ENCODE measurements at places on chromosomes 11 and 22.

DNA sequence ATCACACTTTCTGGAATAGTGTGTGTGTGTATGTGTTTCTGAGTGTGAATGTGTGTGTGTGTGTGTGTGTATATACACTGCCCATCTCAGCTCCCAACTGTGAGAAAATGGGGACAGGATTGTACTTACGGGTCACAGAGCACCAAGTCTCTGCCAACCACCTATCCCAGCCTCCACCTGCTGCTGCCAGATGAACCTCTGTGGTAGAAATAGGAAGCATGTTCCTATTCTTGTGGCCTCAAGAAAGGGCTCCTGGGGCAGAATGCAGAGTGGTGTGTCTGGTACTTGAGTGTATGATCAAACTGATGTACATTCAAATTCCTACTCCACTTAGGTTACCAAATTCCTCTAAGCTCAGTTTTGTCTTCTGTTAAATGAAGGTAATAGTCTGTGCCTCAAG, 14.6 kb downstream of the UBASH3B start:
- no peak for DNase-seq

DNA sequence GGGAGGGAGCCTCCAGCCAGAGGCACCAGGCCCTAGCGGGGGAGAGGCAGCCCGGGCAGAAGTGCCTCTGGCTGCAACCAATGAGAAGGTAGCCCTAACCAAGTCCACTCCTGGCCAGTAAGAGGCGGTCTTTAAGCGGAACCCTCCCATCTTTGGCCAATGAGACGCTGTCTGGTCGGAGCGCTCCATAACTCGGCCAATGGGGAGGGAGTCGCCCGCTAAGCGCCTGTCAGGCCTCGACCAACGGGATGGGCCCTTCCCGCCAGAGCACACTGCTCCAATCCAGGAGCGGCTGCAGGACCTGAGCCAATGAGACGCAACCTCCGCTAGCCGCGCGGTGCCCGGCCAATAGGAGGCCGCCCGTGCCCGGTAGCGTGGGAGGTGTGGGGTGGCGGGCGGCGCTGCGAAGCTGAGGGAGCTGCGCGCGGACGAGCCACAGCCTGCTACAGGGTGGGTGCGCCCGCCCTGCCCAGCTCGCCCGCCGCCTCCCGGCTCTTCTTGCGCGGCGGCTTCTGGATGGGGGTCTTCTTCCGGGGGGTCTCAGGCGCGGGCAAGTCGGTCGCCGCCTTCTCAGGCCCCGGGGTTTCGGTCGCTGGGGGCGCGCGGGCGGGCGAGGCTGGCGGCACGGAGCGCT, 12.6 kb downstream of the SCARF2 start:
- no peak for DNase-seq

DNA sequence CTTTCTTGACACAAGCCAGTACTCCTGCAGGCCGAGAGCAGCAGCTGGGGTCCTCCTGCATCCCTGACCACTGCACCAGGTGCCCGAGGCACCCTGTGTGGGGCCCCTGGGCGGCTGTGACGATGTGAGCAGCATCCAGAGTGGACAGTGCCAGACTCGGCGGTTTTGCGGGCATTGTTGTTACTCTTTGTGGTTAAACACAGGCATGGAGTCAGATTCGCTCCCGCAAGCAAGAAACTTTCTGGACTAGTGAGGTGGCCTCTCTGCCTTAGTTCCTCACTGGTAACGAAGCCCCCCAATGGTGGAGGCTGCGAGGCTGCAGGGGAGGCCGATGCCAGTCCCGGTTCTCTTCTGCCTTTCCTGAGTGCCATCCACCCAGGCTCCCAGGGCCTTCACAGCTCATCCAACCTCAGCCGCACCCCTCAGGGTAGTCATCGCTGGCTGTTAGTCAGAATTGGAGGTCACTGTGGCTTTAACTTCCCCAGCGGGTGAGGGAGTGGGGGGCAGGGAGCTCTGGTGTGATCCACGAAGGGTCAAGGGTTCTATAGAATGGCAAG, 3.7 kb upstream of the CLDN5 start:
- DNase-seq = no peak

DNA sequence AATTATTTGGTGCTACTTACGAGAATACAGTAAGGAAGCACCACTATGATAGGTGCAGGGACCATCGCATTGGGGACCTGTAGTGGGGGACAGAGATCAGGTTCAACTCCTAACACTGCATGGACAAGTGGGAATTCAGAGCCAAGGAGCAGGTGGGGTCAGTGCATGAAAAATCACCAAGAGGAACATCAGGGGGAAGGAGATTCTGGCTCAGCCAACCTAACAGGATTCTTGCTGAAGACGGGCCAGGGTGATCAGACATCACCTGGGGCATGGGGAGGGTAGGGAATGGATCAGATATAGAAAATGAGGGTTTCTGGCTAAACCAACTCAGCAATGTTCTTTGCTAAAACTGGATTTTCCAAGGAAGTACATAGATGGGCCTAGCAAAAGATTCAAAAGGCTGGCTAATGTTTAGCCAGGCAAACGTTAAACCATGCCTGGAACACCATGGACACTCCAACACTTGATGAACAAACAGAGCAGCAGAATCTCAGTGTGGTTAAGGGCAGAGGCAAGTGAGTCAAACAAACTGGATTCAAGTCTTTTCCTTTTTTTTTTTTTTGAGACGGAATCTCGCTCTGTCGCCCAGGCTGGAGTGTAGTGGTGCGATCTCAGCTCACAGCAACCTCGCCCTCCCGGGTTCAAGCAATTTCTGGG, 70.0 kb downstream of the MICAL3 start:
- no peak for DNase-seq

DNA sequence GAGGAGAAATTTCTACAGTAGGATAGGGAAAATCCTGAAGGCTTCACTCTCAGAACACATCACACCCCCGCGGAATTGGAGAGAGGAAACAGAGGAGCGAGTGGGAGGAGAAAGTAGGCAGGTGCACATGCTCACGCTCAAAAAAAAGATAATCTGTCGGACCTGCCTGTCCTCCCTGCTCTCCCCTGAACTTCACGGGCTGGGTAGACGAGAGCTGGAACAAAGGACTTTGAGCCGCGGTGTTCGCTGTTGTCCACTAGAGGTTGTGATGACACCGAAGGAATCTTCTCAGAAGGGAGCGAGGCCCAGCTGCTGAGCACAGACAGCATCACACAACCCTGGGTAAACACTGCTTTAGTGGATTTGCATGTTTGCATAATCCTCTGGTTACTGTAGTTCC, 5.0 kb downstream of the SEZ6L start:
- no peak for DNase-seq

DNA sequence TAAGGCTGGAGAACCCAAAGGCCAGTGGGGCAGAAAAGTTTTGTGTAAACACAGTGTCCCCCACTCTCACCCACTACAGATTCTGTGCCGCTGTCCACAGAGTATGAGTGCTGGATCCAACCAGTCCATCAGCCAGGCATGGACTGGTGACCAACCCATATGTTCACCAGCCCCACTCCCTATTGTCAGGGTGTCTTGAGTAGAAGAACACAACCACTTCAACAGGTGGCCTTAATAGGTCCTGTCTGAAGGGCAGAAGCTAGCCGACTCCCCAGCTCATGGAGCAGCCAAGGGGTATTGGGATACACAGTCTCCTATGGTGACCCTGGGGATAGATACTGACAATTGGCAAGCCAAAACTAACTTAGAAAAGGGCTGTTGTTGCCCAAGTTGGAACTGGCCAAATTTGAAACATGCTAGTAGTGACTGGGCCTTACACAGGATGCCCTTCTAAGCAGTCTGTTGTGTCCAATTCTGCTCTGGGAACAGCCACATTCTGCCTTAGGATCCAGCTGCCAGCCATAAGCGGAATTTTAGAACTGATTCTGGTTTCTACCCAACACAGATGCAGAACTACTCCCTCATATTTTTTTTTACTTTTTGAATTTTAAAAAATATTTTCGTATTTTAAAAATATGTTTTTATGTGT, 19.8 kb upstream of the PGM2L1 start:
- DNase-seq = no peak

DNA sequence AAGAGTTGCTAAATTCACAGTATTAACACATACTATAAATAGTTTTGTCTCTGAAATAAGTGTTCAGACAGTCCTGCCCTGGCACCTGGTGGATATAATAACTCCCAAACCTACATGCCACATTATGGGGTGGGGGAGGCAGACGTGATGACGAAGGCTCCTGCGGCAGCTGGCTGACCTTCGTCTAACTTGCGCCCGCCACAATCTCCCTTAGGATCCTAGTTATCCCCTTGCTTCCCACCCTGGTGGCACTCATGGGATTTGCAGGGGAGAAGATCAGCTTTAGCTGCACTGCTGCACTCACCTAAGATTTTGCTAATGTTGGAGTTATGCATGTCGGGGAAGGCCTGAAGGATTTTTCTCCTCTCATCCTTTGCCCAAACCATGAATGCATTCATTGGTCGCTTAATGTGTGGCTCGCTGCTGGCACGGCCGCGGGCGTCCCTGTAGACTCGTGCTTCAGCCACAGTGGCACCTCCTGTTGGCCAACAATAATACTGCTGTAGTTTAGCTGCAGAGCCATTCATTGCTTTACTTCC, 367.6 kb downstream of the SOX6 start:
- DNase-seq = no peak

DNA sequence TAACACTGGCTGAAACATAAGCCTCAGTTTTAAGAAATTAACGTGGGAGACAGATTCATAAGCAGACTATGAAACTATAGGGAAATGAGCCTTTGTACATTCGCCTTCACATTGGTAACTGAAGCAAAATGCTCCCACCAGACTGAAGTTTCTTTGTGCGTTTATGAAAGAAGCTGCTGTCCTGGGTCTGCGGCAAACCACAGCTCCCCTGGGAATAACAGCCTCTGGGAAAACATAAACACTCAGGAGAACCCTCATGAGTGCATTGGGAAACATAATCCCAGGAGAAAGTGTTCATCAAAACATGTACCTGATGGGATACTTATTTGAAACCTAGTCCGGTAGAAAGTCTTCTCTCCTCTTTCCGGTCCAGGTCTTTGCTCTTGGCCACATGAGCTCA, 193.1 kb upstream of the LARGE1 start:
- DNase-seq = no peak

DNA sequence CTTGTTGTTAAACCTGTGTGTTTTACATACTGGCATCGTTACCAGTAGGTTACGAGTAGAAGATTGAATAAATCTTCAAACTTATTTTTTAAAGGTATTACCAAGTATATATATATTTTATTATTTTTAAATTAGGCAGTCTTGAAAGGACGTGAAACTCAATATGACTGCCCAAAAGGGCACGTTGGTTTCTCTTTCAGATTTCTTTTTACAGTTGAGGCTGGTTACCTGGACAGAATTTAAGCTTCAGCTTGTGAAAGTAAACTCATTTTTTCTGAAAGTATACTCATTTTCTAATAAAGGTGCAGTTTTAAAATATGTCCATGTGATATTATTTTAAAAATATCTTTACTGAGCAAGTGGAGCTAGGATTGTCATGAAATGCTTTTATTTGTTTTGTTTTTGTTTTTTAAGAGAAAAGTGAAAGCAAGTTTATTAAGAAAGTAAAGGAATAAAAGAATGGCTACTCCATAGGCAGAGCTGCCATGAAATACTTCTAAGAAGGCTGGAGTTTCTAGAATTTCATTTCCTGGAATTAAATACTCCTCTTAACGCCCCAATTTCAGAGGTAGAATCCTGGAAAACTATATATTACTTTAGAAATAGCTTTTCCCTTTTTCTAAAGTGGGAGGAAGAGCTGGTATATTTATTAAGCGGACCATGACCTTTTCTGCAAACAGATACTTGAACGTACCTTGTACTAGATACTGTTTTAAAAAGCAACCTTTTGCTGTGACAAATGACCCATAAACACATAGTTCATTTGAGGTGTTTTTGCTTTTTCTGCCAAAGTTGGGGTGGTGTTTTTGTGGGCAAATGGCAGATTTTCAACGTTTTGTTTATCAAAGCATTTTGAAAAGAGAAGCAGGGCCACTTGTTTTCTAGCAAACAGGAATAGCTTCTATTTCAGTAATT, 1.9 kb downstream of the FBXO7 start:
- DNase-seq = no peak

DNA sequence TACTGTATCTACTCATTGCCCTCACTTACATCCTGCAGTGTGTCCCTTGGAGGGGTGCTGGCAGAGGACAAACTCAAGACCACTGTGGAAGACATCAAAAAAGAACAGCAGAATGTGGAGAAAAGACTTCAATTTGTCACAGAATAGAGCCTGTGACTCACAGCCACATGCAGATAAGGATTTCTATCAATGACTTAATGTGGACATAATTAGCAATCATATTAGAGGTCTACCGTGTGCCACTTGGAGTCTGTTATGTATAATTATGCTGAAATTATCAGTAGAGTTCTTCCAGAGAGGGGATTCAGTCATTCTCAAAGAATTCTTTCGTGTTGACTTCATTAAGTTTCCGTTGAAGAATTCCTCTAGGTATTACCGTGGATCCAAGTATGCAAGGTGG, 473.5 kb downstream of the MIAT start:
- no peak for DNase-seq

- no peak for DNase-seq
These were observed 55.3 kb downstream of the TRMU start for GRCh38 chr22:46390652-46391301.

Data from activated T-helper 1 cell treated with anti-CD3 and anti-CD28 coated beads, Interleukin-12 subunit alpha, Interleukin-12 subunit beta, Interleukin-2, Interleukin-4 antibody, amounts not matched to agents 30 ng/mL and 10 ng/mL and 1 ng/mL, durations not matched to agents 14 hours and 24 hours and 36 hours (primary cell).